Globus pallidus (tissue), 1 donor: ENCODE measurements at places on chromosomes 11 and 22.

GRCh38 chr22:20405931-20406685 lies 12.2 kb downstream of the ZNF74 start:
- no peak for DNase-seq

GRCh38 chr11:66851698-66852465 lies 5.0 kb upstream of the LRFN4 start:
- DNase-seq, result no peak

GRCh38 chr11:93532806-93533205 lies 10.4 kb downstream of the SMCO4 start:
- no peak for DNase-seq

DNA sequence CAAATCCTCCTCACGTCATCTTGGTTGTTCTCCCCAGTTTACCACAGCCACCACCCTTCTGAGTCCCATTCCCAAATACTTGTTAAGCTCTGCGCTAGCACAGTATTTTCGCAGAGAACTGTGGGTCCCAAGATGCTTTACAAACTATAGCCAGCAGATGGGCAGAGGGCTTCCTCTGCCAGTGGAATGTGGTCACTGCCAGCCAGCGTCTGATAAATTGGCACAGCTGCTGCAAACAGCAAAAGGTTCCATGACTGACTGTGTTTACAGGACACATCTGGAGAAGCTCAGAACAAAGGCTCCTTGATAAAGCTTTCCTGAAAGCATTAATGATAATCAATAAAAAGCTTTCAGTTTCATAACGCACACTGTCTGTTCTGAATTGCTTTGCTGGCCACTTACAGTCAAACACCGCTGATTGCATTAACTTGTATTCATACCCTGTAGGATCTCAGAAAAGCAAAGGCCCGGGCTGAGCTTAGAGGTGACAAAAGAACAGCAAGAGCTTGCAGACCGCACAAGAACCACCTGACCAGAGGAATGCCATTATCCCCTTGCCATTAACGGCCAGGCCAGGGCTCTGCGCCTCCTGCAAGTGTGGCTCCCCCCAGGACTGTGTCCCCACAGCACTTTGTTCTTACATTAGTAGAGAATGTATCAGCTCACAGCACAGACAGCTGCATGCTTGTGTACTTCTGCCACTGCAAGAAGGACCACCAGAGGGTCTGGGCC lies 120.6 kb downstream of the MICAL3 start:
- peak; percentile 73 for DNase-seq

DNA sequence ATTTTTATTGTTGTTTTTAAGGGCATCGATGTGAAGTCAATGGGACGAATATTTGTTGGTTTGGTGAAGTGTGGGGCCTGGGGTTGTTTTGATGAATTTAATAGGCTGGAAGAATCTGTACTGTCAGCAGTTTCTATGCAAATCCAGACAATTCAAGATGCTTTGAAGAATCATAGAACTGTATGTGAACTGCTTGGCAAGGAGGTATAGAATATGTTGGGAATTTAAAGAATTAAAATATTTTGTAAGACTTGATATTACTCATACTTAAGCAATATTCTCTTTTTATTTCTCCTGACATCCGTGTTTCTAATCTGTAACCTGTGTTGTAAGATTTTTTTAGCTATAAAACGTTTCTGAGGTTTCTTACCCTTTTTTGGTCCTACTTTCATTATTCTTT lies 61.6 kb downstream of the DYNC2H1 start:
- no peak for DNase-seq

DNA sequence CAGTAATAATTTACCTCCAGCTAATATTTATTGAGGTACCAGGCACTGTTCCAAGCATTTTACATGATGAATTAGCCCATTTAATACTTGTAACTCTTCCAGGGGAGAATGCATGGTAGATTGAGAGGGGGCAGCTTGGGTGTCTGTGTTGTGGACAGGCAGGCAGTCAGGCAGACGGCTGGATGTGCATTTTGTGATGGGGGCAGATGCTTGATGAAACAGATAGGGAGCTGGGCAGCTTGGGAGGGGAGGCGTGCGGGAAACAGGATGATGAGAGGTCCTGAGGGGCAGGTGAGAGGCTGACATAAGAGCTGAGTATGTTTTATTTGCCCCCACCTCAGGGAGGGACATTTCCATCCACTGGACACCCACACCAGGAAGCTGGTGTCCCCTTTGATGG lies 33.1 kb upstream of the SHISAL1 start:
- no peak for DNase-seq

- no peak for DNase-seq
These were observed 5.1 kb downstream of the PDXP start for GRCh38 chr22:37663521-37664140.

DNA sequence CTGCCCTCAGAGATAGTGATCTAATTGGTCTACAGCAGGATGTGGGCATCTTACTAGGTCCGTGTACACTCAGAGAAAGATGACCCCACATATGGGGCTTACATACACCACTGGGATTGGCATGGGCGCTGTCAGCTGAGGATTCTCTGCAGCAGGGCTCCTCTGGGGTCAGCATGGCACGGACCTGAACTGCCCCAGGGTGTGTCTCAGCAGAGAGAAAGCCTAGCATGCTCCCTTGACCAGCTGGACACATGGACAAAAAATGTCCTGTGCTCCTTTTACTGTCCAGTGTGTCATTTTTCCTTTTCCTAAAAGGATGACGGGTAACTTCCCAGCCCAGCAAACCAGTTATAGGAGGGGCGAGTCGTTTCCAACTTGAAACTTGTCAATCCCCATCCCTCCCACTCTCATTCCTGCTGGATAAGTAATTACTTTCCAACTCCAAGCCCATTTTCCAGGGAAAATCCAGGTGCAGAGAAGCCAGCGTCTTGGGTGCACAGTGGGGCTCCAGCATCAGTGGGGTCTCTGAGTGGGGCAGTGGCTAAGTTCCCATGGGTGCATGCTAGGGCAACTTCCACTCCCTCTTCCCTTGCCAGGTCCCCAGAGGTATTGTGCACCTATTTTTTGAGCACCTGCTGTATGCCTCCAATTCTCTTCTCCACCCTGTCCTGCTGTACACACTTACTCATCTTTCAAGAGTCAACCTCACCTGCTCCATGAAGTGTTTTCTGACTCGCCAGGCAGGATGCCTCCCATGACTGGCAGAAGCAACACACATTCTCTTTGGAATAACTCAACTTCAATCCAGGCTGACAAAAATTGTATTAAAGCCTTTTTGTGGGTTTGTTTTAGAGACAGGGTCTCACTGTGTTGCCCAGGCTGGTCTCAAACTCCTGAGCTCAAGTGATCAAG lies 5.0 kb downstream of the VSTM5 start:
- DNase-seq, result no peak

DNA sequence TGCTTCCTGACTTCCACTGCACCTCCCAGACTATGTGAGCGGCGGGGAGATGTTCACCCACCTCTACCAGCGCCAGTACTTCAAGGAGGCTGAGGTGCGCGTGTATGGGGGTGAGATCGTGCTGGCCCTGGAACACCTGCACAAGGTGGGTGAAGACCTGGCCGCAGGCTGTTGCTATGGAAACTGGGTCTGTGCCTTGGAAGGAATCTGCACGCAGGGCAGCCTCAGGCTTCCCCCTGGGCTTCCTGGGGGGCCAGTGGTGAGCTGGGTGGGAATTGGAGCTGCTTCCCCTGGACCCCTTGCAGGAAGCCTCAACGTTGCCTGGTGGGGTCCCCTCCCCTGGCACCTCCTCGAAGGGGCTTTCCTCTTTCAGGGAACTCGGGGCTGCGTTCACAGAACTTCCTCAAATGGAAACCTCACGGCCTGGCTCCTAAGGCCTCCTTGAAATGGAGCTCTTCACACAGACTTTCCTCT lies 1.5 kb downstream of the RPS6KA4 start:
- no peak for DNase-seq

- no peak for DNase-seq
These were observed 18.4 kb downstream of the NEAT1 start for GRCh38 chr11:65440831-65441499.

GRCh38 chr11:46916286-46917108 lies 1.9 kb downstream of the LRP4 start:
- no peak for DNase-seq

- DNase-seq, result no peak
These were observed 8.1 kb downstream of the BCL9L start for GRCh38 chr11:118917481-118918127.

GRCh38 chr11:14538271-14538925 lies 18.2 kb upstream of the PSMA1 start:
- DNase-seq, result no peak

- no peak for DNase-seq
These were observed 31.7 kb upstream of the CSNK1E start for GRCh38 chr22:38348751-38349496.

GRCh38 chr11:101470881-101471520 lies 112.8 kb downstream of the TRPC6 start:
- DNase-seq, result no peak
